ENCODE measurements at places on chromosomes 11 and 22.

GRCh38 chr11:76753449-76753848 lies 29.7 kb upstream of the TSKU start:
- DNase-seq: no peak

DNA sequence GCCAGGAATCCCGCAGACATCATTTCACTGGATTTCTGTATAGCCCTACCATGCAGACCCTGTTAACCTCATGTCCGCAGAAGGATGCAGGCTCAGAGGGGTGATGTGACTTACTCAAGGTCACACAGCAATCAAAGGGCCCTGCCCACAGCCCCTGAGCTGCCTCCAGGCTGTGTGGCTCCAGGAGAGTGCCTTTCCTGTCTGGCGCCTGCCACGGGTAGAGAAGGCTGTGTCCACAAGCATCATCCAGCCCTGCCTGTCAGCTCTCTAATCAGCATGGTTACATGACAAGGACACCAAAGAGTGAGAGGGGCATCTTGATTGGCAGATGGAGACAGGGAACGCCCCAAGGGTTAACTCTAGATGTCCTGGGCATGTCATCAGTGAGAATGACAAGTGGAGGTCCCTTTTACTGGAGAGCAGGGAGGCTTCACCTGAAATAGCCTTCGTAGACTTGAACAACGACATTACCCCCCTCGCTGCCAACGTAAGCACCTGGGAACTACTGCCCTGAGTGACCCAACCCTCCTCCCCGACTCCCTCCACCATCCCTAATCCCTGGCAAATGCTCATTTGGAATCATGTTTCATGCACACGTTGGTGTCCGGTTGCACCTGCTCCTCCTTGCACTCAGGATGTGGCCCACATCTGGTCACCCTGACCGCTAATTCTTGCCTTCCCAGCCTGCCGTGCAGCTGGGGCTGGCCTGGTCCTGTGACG lies 6.9 kb downstream of the FGF19 start:
- no peak for DNase-seq

DNA sequence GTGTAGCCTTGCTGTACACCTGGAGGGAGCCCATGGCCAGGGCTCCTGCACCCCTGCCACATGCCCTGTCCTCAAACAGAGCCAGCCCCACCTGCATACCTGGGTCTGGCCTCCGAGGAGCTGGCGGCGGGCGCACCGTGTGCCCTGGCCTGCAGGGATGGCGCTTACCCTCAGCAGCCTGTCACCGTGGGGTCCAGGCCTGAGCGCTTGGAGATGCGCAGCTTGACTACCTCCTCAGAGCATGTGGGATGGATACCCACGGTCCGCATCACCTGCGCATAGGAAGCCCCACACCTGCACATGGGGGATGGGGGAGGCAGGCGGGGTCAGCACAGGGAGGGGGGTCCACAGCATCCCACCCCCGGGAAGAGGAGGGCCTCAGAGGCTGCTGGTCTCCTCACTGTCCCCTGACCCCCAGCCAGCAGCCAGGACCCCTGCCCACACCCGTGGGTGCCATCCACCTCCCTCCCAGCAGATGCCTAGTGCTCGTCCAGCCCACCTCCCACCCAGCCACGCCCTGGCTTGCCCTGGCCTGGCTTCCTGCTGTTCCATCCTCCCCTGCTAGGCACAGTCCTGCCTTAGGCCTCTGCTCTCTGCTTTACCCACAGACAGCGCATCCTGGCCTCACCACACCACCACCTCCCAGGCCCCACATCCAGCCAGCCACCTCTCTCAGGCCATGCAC lies 22.4 kb upstream of the GNB1L start:
- DNase-seq: no peak

DNA sequence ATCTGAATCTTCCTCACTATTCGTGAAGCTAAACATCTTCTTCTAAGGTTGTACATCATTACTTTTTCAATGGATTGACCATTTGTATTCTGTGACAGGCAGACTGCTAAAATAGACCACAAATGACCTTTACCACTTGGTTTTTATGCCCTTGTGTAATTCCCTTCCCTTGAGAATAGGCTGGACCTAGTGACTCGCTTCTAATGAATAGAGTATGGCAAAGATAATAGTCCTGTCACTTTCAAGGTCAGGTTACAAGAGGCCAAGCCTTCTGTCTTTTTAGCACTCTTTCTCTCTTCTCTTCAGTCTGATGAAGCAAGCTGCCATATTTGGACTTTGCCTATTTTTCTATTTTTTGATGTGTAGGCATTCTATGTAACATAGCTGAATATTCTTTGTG lies 492.9 kb downstream of the SOX6 start:
- DNase-seq: no peak

All from stimulated activated CD4-positive, alpha-beta T cell treated with anti-CD3 and anti-CD28 coated beads, Interleukin-4, amount 100 ng/mL, for 24 hours (primary cell).